ENCODE measurements at places on chromosomes 7 and 10.

DNA sequence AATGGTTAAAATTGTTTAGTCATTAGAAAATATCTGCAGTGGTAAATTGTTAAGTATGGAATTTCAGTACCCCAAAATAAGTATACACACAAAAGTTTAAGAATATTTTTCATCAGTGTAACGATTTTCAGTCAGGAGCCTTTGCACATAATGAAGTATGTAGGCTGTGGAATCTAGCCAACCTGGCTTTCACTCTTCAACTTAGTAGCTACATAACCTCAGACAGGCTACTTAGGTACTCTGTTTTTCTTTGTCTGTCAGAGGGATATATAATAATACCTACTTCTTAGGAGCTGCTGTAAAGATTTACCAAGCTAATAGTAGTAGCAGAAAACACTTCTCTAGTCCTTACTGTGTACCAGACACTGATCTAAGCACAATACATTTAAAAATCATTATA is 137.5 kb downstream of the ZEB1 start:
- DNase-seq = peak; percentile 19

GRCh38 chr7:47404010-47404409 is 177.9 kb downstream of the TNS3 start:
- DNase-seq = no peak

DNA sequence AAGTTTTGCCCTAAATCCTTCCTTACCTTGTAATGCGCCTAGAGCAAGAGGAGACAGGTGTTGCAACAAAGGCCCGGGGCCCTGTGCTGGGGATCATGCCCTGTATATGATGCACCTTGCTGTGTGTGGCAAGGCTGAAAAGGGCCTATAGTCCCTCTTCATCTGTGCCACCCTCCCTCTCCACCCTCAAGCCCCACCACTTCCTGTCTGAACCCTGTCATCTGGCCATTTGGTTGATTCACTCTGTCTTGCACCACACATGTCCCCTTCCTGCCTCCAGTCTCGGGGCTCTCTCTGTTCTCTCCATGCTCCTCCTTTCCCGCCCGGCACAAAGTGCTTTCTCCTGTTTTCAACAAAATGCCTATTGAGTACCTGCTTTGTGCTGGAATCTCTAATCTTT is 11.5 kb upstream of the MALSU1 start:
- DNase-seq = no peak

- no peak for DNase-seq
Observed at GRCh38 chr10:124068929-124069328, 24.5 kb downstream of the CHST15 start.

DNA sequence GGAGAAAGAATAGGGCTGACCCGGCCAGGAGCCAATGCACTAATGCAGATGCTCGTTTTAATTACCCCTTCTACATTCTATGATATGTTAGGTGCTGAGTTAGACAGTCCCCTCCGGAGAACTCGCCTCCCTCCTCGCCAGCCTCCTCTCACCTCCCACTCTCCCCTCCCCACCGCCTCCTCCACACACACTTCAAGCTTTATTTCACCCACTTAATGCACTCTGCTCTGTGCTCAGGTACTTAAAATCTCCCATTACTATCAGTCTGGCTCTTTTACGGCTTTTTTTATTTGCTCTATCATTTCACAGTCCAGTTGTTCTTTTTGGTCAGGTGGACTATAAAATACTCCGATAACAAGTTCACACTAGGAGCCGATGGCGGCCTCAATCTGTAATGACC is 231.6 kb downstream of the TEX36 start:
- DNase-seq = no peak

Measured in muscle of arm (tissue), 14 donors.